ENCODE measurements at places on chromosomes 13 and 19. TPM values are rescaled to one million over a fixed set of nuclear protein-coding genes. Genes with fewer than 3 reads are reported as not detected.

EGLN2 gene
- 55.4 TPM for total RNA-seq

TMEM221 gene
- total RNA-seq: 0.24 TPM

KRTDAP gene
- total RNA-seq: 3.1 TPM

CEACAM6 gene
- 17.5 TPM for total RNA-seq

CLEC4M gene
- total RNA-seq: not detected

LIG1 gene
- total RNA-seq: 4.7 TPM

FCHO1 gene
- 4.7 TPM for total RNA-seq

KIR3DL1 gene
- total RNA-seq: not detected

FGF14 gene
- not detected for total RNA-seq

FCGBP gene
- 0.43 TPM for total RNA-seq

PDE4A gene
- total RNA-seq: 0.64 TPM

PLIN5 gene
- 0.96 TPM for total RNA-seq

FGF22 gene
- total RNA-seq: not detected

AP3D1 gene
- total RNA-seq: 85.7 TPM

NDUFA7 gene
- total RNA-seq: 13.0 TPM

PSG3 gene
- total RNA-seq: not detected

OR7E24 gene
- total RNA-seq: not detected

DACT3 gene
- total RNA-seq: not detected

CEACAM3 gene
- total RNA-seq: not detected

SYNE4 gene
- 9.4 TPM for total RNA-seq

MEF2B gene
- 0.21 TPM for total RNA-seq

ZNF737 gene
- total RNA-seq: 4.5 TPM

KLK8 gene
- total RNA-seq: 8.3 TPM

ZNF285 gene
- total RNA-seq: 3.9 TPM

SLAIN1 gene
- total RNA-seq: 0.21 TPM

UHRF1 gene
- 3.4 TPM for total RNA-seq

OR7D2 gene
- total RNA-seq: not detected

FCAR gene
- total RNA-seq: not detected

C1QTNF9 gene
- total RNA-seq: not detected

CEACAM1 gene
- total RNA-seq: 1.2 TPM

SLITRK5 gene
- under 0.01 TPM for total RNA-seq

C13orf46 gene
- under 0.01 TPM for total RNA-seq

All from tracheal epithelial cell (primary cell).